Activated naive CD4-positive, alpha-beta T cell treated with anti-CD3 and anti-CD28 coated beads, Interleukin-2, amount 10 ng/mL, durations not matched to agents 5 hours and 36 hours (primary cell): ENCODE measurements at places on chromosomes 3 and 15. TPM values are rescaled to one million over a fixed set of nuclear protein-coding genes. Genes with fewer than 3 reads are reported as not detected.

The EPHA3 gene
- 0.05 TPM for total RNA-seq

The ARGFX gene
- total RNA-seq, result not detected

The MESP2 gene
- not detected for total RNA-seq

The GCSAM gene
- total RNA-seq, result 24.5 TPM

The PRSS50 gene
- total RNA-seq, result not detected

The LRTM1 gene
- not detected for total RNA-seq

The SMCO1 gene
- not detected for total RNA-seq

The TM4SF18 gene
- not detected for total RNA-seq

The FEZF2 gene
- not detected for total RNA-seq

The VPS13C gene
- 83.1 TPM for total RNA-seq

The SLC38A3 gene
- not detected for total RNA-seq

The HIGD2B gene
- 0.25 TPM for total RNA-seq

The TPRG1 gene
- 0.24 TPM for total RNA-seq

The FBXL22 gene
- total RNA-seq, result 1.1 TPM
